T-helper 2 cell treated with Interferon-gamma antibody and Interleukin-4, amounts not matched to agents 5 μg/mL and 100 μg/mL, for 36 hours (primary cell): ENCODE measurements at places on chromosomes 2 and 18.

DNA sequence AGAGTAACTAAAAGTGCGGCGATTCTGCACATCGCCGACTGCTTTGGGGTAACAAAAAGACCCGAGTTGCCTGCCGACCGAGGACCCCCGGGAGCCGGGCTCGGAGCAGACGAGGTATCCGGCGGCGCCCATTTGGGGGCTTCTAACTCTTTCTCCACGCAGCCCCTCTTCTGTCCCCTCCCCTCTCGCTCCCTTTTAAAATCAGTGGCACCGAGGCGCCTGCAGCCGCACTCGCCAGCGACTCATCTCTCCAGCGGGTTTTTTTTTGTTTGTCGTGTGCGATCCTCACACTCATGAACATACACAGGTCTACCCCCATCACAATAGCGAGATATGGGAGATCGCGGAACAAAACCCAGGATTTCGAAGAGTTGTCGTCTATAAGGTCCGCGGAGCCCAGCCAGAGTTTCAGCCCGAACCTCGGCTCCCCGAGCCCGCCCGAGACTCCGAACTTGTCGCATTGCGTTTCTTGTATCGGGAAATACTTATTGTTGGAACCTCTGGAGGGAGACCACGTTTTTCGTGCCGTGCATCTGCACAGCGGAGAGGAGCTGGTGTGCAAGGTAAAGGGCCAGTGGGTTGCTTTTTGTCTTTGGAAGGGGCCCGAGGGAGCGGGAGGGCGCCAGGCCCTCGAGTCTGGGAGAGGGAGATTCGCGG is 1.4 kb downstream of the TRIB2 start:
- peak; percentile 22 for DNase-seq

- no peak for DNase-seq
These were observed 88.7 kb downstream of the MYO1B start for GRCh38 chr2:191333911-191334357.

GRCh38 chr2:69210385-69210784 is 176.6 kb downstream of the GFPT1 start:
- no peak for DNase-seq

DNA sequence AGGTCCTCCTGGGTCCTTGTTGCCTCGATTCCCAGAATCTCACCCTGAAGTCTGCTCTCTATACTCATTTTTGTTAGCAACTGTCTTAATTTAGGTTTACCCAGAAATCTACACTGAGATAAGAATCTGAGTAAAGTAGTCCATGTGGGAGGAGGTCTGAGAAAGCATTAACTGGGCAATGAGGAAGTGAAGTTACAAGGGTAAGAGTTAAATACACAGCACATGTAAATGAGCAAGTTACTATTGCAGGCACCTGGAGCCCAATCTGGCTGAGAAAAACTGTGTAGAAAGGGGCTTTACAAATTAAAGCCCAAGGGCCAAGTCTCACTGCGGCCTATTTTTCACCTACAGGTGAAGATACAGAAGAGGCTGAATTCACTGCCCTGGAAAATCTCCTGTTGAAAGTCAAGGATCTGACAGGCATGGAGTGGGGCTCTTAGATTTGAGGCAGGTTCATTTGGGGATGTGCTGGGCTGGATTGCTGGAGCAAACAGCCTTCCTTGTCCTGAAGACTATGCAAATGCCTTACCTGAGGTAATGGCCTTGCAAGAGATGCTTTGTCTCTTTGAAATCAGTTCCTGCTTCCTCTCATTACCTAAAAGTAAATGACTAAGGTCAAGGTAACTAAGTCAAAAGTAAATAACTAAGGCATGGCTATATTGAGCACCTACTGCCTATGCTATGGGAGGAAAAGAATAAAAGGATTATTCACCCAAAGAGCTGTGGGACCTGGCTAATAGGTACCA is 84.4 kb upstream of the DYNAP start:
- DNase-seq = no peak

DNA sequence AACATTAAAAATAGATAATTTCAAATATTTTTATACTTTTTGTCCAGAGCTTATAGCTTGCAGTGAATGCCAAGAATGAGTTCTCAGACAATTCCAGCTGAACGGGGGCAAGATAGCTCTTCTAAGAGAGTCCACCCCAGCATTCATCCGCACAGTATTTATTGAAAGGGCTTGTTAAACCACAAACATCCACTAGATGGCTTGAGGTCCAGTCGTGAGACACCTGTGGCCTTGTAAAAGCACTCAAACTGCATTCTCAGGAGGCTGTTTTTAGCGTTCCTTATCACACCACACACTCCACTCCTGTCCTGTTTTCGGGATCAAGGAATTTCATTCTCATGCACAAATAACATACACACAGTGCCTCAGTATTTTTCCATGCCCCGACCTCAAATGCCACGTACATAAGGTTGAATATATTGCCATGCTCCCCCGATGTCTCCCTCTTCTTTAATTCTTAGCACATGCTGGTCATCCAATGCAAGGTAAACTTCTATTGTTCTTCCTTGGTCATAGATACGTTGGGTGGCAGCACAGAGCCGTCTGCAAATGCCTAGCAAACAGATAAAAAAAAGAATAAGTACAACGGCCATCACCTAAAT is 47.4 kb downstream of the DNAJC10 start:
- no peak for DNase-seq

DNA sequence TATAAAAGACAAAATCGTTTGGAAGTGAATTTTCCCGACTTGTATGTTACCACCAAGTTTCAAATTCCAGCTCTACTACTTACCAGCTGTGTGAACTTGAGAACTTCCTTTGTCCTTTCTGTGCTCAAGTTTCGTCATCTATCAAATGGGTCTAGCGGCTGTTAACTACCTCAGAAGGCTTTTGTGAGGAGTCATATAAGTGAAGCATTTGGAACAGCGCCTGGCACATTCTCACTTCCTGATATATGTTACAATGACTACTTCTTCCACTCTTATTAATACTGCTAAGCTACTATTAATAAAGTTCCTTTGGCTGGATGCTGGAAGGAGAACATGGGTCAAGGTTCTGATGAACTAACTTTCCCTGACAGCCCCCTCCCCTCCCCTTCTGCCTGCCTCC is 104.5 kb downstream of the MEIS1 start:
- DNase-seq = no peak

- no peak for DNase-seq
These were observed 283.0 kb downstream of the MYCN start for GRCh38 chr2:16223161-16223840.

- DNase-seq = no peak
These were observed 205.8 kb upstream of the NCKAP5 start for GRCh38 chr2:133773854-133774653.

GRCh38 chr2:219434718-219435525 is at the start of gene SPEG:
SPEG (plus strand) TSS chr2:219434843; CDS start chr2:219434978, 135 bp downstream.
- no peak for DNase-seq

DNA sequence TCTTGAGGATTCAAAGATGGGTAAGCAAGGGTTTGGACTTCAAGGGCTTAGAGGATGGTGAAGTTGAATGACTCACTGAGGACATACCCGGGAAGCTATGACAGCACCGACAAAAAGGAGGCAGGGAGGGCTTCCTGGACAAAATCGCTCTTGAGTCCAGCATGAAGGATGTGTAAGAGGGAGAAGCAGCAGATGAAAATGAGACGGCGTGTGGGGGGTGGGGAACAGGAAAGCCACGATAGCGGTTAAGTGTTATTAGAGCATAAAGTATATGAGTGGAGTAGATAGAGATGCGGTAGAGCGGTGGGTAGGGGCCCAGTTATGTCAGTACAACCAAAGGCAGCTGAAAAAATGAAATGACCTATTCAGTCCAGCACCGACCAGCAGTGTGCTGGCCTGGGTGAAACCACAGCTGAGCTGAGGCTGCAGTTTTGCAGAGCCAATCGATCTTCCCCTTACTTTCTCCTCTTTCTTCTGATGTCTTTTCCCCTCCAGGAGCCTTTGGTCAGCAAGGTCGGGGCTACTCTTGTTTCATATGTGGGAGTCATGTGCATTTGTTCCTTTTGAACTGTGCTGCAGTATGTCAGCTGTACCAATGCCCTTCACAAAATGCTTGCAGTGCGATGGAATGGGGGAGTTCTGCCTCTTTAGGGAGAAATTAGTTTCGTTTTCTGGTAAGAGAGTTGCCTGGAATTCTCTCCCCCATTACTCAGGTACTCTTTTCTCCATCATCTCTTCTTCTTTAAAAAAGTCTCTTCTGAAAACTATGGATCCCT is 2.0 kb upstream of the THUMPD2 start:
- no peak for DNase-seq

DNA sequence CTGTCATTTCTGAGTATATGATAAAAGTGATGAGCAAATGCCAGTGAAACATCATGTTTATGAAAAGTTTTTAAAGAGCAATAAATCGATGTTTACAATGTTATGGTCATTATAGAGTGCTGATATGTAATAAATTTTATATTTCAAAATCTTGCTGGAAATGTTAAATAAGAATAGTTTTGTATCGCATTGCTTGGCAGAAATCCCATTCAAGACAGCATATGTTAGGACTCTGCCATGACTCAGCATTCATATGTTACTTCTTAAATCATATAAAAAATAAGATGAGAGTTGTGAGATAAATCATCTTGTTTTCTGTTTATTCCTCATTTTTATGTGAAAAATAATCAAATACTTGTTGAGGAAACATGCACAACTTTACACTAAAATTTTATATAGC is 949.9 kb upstream of the NRXN1 start:
- no peak for DNase-seq

DNA sequence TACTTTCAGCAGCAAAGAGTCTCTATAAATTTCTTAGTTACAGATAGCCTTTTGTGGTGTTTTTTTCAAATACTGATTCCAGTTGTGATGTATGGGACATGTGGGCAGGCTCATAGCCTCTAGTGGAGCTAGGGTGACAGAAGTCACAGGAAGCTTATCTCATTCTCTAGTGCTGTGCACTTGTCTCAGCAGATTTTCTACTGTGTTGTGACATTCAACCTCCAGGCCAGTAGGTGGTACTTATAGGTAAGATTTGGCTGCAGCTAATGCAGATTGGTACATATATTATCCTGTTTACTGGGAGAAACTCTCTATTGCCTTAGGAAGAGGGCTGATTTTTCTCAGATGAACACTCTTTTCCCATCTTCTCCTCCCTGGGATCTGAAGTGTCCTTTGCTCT is 176.2 kb downstream of the CALCRL start:
- no peak for DNase-seq

DNA sequence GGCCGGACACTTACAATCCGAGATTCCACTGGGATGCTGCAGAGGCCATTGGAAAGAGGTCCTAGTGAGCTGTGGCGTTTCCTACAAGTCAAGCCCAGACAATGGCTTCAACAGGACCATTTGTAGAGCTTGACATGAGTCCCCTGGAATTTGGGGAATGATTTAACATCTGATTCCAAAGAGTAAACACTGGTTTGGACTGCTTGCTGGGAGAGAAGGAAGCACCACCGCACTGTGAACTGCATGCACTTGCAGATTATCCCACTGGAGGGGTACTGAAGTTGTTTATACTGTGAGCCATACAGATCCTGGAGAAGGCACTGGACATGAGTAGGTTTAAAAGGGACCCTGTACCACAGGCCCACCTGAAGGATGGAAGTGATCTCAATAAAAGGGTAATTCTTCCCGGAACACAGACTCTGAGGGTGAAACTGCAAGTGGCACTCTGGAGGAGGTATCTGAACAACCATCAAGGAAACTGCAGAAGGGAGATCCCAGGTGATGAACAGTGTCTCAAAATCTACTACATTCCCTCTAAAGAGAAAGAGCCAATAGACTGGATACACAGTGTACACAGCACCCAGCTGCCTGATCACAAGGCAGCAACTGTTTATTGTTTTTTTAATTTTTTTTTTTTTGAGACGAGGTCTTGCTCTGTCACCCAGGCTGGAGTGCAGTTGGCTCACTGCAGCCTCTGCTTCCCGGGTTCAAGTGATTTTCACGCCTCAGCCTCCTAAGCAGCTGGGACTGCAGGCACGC is 4.3 kb upstream of the RAB6C start:
- no peak for DNase-seq

DNA sequence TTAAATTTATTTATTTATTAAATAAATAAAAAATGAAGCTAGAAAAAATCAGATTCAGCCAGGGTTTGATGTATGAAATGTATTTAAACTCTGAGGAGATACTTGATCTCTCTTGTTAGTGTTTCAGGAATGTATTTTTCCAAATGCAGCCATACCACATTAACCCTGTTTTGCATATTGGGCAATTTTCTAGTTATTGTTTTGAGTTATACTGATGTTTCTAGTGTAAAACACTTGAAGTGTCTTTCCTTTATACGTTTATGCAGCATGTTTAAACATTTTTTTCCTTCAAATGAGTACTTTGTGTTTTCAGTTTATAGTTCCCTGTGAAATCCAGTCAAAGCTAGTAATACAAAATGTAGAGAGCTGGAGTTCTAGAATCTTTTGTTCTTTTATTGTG is 69.9 kb downstream of the WDR7 start:
- DNase-seq = no peak

DNA sequence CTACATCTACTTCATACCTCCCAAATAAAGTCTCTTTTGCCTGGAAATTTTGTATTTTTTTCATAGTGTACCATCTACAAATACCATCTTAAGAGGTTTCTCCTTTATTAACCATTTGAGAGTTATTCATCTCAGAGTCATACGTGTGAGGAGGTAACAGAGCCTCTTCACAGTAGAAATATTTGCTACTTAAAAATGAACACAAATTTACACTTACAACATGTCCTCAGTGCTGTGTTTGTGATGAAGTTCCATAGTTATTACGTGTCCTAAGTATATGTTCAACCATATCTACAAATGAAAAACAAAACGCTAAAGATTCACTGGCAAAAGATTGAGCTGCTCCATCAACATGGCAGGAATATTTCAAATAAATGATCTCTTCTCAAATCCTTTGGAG is 48.5 kb upstream of the HNRNPA3 start:
- DNase-seq = no peak

- DNase-seq = no peak
These were observed 71.2 kb upstream of the COL3A1 start for GRCh38 chr2:188902901-188903491.

DNA sequence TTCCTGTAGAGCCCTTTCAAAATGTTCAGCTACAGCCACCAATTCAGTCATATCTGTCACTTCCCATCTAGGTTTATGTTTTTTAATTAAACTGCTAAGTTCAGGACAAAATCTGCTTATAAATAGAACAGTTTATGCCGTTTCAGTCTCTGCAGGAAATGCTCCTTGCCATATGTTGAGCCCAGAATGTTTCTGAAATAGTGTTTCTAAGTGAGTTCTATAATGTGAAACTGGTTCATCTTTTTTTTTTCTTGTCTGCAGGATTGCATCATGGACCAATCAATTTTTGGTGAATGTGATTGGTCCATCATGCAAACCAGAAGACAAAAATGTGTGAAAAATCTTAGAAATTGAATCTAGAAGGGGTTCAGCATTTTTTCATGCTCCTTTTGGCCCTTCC is 30.2 kb upstream of the RHOB start:
- no peak for DNase-seq

DNA sequence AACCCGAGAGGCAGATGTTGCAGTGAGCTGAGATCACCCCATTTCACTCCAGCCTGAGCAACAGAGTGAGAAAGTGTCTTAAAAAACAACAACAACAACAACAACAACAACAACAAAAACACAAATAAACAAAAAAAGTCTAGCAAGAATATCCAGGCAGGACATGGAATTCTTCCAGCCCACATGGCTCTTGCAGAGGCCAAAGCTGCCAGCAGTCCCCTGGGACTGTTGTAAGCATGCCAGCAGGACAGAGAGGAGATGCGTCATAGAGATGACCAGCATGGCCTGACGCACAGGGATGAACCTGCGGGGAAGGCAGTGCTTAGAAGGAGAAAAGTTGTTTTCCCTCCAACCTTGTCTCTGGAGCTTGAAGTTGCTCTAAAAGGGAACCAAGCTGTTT is 182.3 kb upstream of the PGAP1 start:
- DNase-seq = no peak
